ENCODE measurements at places on chromosomes 2 and 18. TPM values are rescaled to one million over a fixed set of nuclear protein-coding genes. Genes with fewer than 3 reads are reported as not detected.

VWC2L gene
- not detected for total RNA-seq

NABP1 gene
- 41.4 TPM for total RNA-seq

UGT1A4 gene
- total RNA-seq, result not detected

DNA sequence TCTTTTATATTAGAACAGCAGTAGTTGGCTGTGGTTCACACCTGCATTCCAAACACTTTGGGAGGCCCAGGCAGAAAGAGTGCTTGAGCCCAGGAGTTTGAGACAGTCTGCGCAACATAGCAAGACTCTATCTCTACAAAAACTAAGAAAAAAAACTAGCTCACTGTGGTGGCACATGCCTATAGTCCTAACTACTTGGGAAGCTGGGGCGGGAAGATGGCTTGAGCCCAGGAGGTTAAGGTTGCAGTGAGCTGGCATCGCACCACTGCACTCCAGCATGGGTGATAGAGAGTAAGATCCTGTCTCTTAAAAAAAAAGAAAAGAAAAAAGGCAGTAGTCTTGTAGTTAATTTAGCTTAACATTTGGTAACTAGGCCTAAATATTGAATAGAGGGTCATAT is 136.6 kb downstream of the AGPS start:
- H3K27me3 ChIP-seq, result no peaks in the 10 kb centered on the region
- peaks cover 23% of the 10 kb centered on the region for H3K36me3 ChIP-seq
- no peak for DNase-seq
- H3K27ac ChIP-seq, result no peak overlapping the region
- H3K4me3 ChIP-seq, result no peak overlapping the region
- no peaks in the 10 kb centered on the region for H3K4me1 ChIP-seq

DNA sequence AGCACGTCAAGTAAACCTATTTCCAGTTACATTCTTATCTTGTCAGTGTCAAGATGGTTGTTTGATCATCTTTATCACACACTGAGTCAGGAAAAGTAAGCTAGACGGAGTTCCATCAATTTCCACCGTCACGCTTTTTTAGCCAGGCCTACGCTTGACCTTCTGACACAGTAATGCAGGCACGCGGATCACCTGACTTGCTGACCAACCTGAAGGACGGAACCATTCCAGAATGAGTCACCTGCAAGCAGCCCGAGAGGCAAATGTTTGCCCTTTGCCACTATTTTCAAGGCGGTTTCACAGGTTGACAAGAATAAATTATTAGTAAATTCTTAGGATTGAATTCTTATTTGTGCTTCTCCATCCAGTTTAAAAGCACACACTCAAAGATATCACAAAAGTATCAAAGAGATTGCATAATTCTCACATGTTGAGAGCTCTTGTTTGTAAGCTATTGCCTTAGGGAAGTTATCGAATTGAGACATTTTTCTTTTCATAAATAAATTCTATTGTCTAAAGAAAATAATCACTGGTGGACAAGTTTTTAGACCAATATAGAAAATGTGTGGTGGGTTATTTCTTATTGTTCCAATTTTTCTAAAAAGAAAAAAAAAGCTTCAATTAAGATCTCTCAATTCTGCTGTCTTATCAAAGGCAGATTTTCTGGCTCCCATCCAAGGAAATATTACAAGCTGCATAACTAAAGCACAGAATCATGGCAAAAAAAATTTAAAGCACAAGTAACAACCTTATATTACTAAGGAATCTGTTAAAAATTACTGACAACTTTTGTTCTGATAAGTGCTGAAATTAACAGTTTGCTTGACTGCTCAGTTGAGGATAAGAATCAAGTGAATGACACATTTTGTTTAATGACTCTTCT is 31.9 kb downstream of the UXS1 start:
- H3K27me3 ChIP-seq, result no peaks in the 10 kb centered on the region
- H3K4me3 ChIP-seq, result no peak overlapping the region
- DNase-seq, result peak; percentile 75
- peaks cover 6% of the 10 kb centered on the region for H3K36me3 ChIP-seq
- peaks cover 28% of the 10 kb centered on the region for H3K4me1 ChIP-seq

- H3K4me3 ChIP-seq, result no peak overlapping the region
- no peaks in the 10 kb centered on the region for H3K36me3 ChIP-seq
- no peak overlapping the region for H3K27ac ChIP-seq
- no peak for DNase-seq
These were observed 102.5 kb upstream of the ST8SIA3 start for GRCh38 chr18:57249883-57250282.

- no peaks in the 10 kb centered on the region for H3K27me3 ChIP-seq
- H3K36me3 ChIP-seq, result no peaks in the 10 kb centered on the region
- no peaks in the 10 kb centered on the region for H3K4me1 ChIP-seq
- DNase-seq, result no peak
- H3K4me3 ChIP-seq, result no peak overlapping the region
These were observed 421.4 kb upstream of the CYRIA start for GRCh38 chr2:17086990-17087389.

DNA sequence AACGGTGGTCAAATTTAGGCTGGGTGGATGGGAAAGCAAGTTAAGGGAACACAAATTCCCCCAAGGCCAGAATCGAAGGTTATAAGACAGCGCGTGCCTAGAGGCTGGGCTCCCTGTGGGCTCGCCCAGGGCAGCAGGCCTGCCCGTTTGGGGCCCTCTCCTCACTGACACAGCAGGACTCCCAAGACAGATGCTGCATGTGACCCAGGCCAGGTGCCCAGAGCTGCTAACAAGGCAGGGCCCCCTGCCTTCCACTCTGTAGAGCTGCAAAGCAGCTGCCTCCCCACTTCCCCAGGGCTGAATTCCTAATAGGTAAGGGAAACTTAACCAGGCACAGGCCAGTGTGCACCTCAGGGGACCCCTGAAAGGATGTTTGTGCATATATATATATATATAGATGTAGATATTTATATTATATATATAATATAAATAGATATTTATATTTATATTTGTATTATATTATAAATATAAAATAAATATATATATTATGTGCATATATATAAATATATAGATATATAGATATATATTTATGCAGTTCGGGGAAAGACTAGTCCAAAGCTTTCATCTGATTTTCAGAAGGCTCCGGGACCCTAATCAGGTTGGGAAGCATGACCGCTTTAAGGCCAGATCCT is 43.7 kb downstream of the TMEM37 start:
- H3K4me3 ChIP-seq, result no peak overlapping the region
- no peaks in the 10 kb centered on the region for H3K4me1 ChIP-seq
- DNase-seq, result no peak
- H3K27me3 ChIP-seq, result no peaks in the 10 kb centered on the region
- no peak overlapping the region for H3K27ac ChIP-seq

DNA sequence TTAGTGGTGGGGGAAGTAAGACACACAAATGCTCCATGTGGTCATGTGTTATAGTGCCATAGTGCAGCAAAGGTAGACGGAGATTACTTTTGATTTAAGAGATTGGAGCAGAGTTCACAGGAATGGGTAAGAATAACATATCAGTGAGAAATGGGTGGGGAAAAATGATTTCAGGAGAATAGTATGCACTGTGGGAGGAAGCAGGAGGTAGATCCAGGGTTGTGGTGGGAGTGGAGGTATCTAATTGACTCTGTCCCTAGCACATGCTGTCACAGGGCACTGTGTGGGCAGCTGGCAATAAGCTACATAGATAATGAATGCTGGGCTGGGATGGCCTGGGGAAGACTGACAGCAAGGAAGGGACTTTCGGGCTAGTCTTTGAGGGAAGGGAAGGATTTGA is 65.3 kb downstream of the STAT1 start:
- no peaks in the 10 kb centered on the region for H3K36me3 ChIP-seq
- H3K27me3 ChIP-seq, result no peaks in the 10 kb centered on the region
- H3K27ac ChIP-seq, result peak overlapping the region; percentile 64
- no peak for DNase-seq
- peaks cover 20% of the 10 kb centered on the region for H3K4me1 ChIP-seq
- no peak overlapping the region for H3K4me3 ChIP-seq

- H3K4me1 ChIP-seq, result peaks cover 80% of the 10 kb centered on the region
- peak overlapping the region; percentile 80 for H3K27ac ChIP-seq
- H3K36me3 ChIP-seq, result no peaks in the 10 kb centered on the region
These were observed 35.4 kb downstream of the MBP start for GRCh38 chr18:77096936-77097886.

DNA sequence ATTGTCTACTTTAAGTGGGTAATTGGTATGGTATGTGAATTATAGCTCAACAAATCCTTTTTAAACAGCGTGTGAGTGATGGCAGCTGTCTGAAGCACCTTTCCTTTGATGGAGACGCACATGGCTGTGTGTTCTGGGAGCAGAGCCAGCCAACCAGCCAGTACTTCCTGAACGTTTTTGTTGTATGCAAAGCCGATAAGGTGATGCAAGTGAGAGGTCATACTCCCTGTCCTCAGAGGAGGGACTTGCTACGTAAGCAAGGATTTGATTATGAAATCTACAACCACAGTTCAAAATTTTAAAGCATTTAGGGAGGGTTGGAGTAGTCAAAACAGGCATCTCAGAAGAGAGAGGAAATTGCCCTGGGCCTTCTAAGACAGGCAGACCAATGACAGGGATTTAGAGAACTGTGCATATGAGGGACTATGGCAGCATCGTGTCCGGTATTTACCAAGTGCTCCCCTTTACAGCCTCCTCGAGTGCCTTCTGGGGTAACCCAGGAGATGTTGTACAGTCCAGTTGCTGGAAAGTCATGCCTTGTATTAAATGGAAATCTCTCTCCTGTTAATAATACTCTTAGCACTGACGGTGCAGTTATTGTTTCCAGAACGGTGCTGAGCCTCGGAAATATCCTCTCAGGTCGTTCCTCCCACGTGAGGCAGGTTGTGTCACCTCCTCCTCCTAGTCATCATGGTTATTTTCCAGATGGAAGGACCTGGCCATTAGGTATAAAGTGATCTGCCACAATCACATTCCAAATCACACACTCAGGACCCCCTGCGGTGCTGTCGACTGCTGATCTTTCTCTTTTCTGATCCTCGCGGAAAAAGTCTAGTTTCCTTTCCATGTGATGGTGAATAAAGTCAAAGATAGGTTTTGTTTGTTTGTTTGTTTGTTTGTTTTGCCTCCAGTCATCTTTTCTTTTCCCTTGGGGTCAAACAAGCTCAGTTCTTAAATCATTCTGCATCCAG is 28.4 kb downstream of the ARHGEF4 start:
- H3K36me3 ChIP-seq, result no peaks in the 10 kb centered on the region
- H3K4me3 ChIP-seq, result no peak overlapping the region
- no peaks in the 10 kb centered on the region for H3K27me3 ChIP-seq
- peak; percentile 52 for DNase-seq

- no peak overlapping the region for H3K4me3 ChIP-seq
- H3K27ac ChIP-seq, result no peak overlapping the region
- H3K4me1 ChIP-seq, result no peaks in the 10 kb centered on the region
- no peak for DNase-seq
- no peaks in the 10 kb centered on the region for H3K36me3 ChIP-seq
These were observed 114.3 kb downstream of the LNPK start for GRCh38 chr2:175887776-175888175.

- H3K27ac ChIP-seq, result no peak overlapping the region
- H3K27me3 ChIP-seq, result no peaks in the 10 kb centered on the region
- no peak overlapping the region for H3K4me3 ChIP-seq
- H3K4me1 ChIP-seq, result no peaks in the 10 kb centered on the region
These were observed 388.1 kb upstream of the ACVR2A start for GRCh38 chr2:147456779-147457178.

DNA sequence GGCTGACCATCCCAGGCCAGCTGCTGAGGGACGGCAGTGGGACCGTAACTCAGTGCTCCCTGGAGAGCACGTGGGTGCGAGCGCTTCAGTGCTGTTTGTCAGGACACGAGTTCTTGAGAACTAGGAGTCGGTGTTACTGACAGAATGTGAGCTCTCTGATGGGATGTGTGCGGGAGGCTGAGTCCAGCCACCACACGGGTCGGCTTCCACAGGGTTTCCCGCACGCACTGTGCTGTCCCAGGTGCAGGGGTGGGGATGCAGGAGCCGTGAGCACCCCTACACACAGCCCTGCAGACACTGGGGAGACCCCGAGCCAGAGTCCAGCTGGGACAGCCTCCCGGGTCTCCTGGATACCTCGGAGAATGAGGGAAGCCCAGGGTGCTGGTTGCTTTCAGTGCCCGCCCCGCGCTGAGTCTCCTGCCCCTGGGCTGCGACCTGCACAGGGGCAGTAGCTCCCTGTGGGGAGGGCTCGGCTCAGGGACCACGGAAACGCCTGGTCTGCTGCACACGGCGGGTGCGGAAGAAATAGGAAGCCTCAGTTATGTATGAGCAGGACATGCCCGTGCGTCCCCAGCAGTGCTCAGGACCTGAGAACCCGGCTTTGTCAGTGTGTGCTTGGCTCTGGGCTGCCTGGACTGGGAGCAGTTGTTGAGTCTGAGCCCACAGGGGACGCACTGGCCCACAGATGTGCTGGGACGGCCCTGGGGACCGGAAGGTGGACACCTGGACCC is 71.2 kb downstream of the KCNG2 start:
- no peaks in the 10 kb centered on the region for H3K36me3 ChIP-seq
- H3K27me3 ChIP-seq, result peaks cover 21% of the 10 kb centered on the region
- H3K4me3 ChIP-seq, result no peak overlapping the region
- H3K27ac ChIP-seq, result no peak overlapping the region

All from left lung (tissue), 14 donors.